ENCODE measurements at places on chromosomes 2 and 18.

DNA sequence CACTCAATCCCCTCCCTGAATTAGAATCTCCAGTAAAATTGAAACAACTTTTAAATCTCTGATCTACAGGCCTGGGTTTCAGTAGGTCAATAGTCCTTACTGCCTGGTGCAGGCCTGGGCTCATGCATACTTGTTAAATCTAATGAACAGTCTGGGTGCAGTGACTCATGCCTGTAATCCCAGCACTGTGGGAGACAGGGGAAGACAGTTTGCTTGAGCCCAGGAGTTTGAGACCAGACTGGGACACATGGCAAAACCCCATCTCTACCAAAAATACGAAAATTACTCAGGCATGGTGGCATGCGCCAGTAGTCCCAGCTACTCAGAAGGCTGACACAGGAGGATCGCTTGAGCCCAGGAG lies 94.7 kb upstream of the SP3 start:
- DNase-seq = no peak

DNA sequence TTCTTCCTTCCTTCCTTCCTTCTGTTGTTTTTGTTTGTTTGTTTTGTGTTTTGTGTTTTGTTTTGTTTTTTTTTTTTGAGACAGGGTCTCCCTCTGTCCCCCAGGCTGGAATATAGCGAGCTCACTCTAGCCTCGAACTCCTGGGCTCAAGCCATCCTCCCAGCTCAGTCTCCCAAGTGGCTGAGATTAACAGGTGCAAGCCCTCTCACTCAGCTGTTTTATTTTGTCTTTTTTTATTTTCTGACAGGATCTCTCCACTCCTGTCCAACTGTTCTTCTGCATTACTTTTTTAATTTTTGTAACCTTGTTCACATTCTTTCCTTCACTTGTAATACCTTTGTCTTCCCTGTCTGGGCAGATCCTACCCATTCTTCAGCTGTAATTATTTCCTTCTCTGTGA lies 23.6 kb downstream of the MAP3K20 start:
- no peak for DNase-seq

DNA sequence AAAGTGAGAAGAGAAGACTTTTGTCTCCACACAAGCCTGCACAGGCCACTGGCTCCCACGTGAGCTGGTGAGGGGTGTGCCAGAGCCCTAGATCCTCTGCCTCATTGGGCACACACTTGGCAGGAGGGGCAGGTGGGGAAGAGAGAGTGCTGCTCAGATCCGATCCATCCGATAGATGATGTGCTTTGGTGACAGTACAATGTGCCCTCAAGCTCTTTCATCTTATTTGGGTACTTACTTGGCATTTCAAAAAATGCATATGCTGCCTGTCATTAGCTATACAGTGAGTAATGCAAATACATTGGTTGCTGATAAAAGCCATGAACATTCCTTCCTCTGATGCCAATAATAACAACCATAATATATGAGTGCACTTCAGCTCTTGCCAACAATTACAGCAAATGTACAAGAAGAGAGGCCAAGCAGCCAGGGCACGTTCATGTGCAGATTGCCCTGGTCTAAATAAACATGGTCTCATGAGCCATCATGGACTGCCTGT lies 255.3 kb downstream of the VAPA start:
- no peak for DNase-seq

DNA sequence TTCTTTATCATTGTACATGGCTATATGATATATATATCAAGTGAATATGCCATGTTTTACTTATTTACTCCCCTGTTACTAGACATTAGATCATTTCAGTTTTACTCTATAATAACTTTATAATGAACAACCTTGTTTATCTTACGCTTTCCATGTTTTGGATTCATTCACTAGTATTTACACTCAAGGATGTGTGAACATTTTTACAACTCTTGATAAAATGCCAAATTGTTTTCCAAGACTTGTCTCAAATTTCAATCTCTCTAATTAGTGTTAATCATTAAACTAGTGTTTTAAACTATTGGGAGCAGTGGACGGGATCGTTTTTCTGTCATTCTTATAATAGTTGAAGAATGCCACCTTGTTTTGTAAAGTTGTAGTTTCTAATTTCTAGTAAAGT lies 51.5 kb upstream of the B3GNT7 start:
- DNase-seq = no peak

GRCh38 chr2:237207646-237208045 lies 122.0 kb downstream of the COPS8 start:
- no peak for DNase-seq

GRCh38 chr2:212845941-212846340 lies 305.5 kb downstream of the IKZF2 start:
- DNase-seq = no peak

DNA sequence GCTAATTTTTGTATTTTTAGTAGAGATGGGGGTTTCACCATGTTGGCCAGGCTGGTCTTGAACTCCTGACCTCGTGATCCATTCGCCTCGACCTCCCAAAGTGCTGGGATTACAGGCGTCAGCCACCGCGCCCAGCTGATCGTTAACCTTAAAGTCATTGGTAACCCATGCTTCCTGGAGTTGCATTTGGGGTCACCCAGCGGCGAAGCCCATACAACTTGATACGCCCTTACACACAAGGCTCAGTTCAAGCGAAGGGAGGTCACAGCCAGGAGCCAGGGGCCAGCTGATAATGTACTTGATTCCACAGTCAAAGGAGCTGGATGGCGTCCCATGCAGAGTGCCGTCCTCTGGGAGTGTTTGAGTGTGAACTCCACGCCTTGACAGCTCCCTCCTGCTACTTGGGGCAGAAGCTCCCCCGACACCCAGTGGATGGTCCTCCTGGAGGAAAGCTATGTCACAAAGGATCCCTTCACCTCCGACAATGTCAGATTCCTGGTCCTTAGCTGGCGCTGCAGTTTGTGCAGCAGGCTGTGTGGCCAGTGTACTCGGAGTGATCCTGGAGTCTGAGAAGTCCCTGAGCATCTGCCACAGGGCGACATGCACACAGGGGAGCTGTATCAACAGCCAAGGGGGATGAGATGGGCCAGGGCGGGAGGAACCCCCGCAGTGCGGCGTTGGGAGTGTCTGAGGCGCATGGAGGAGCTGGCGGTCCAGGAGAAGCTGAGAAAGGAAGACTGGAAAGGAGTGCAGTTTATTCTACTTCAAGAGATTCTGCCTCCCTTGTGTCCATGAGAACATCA lies 7.9 kb downstream of the CLHC1 start:
- no peak for DNase-seq

- DNase-seq = no peak
Measured at GRCh38 chr2:63012541-63012940, 38.1 kb upstream of the OTX1 start.

DNA sequence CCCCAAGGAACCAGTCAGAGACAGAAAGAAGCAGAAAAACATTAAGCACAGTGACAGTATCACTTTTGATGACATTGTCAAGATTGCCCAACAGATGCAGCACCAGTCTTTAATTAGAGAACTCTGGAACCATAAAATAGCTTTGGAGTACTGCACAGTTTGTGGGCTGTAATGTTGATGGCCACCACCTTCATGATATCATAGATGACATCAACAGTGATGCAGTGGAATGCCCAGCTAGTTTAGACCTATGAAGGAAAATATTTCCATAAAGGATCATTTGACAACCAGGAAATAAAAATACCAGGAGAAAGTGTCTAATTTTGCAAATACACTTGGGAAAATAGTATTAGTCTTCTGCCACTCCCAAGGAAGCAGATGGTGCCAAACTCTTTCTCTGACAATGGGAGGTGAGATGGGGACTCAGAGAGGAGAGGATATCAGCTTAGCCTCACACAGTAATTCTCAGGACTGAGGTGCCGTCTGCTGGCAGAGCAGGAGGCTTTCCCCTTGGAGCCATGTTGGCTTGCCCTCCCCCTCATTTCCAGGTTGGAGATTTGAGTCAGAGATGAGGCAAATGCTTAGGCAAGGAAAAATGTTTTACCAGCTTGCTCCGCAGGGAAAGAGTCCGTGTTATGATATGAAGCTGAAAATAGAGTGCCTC lies 107.5 kb upstream of the CELF4 start:
- no peak for DNase-seq

GRCh38 chr18:33576999-33577646 lies 896 bp upstream of the ASXL3 start:
- no peak for DNase-seq

- no peak for DNase-seq
Measured at GRCh38 chr18:55869556-55870501, 281.8 kb upstream of the TCF4 start.

GRCh38 chr18:44564922-44565321 lies 115.8 kb upstream of the SETBP1 start:
- DNase-seq = no peak

Measured in GM20000 (cell line).